ENCODE measurements at places on chromosomes 1 and 21.

DNA sequence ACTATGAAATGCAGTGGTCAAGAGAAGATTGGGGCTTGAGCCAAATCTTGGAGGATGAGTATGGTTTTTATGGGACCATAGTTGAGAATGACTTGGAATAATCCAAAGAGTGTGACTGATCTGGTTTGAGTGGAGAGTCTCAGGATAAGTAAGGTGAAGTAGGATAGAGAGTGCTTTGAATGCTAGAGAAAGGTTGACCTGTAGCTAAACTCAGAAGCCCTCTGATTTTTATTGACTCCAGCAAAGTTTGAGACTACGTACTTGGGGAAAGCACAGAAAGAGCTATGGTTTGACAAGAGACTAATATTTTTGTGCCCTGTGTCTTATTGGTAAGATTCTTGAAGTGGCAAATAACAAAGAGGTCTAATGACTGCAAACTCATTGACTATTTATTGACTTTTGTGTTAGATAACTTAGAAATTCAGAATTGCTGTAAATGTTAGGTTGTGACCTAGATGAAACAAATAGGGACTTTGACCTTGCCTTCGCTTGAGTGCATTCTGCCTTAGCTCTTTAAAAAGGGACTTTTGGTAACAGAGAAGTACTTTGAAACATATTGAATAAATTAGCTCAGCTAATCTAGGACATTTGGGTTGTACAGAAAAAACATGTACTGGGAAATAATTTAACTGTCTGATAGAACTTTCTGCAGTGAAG lies 35.1 kb downstream of the UAP1 start:
- DNase-seq: no peak

DNA sequence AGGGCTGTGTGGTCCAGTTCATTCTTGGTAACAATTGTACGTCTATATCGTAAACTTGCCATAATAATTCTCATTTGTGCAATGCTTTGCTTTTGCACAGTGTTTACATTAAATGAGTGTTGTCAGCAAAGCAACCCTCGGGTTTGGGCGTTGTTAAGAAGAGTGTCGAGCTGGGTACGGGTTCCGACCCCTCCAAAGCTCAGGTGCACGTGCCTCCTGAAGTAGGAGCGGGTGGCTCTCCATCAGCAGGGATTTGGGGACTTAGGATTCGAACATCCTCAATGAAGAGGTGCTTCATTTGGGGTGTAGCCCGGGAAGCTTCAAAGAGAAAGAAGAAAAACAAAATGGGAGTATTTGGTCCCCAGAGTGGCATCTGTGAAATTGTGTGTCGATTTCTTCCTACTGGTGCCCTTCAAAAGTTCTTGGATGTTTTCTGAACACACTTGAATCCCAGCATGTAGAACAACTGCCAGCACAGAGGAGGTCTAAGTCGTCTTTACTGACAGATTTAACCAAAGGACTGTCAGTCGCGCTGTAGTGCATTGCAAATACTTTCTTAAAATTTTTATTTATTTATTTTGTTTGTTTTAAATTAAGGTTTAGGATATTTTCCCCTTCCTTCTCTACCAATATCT lies 1.1 kb downstream of the TRIM58 start:
- DNase-seq: no peak

DNA sequence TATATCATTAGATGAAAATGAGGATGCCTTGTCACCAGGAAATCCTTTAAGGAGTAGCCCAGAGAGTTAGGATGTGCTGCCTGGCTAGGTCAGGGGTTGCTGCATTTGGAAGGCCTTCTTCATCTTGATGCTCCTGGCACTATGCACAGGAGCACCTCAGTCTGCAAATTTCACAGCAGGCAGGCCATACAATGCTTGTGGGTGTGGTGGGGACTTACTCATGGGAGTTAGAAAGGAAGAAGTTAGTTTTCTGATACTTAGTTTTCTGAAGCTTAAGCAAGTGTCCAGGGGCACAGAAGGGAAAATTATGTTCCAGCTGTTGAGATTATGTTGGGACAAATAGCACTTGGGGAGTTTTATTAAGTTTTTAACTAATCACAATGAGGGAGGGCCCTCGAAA lies 11.4 kb downstream of the HLX start:
- DNase-seq: no peak

- DNase-seq: no peak
These were observed 3.8 kb downstream of the UTP25 start for GRCh38 chr1:209831615-209832014.

DNA sequence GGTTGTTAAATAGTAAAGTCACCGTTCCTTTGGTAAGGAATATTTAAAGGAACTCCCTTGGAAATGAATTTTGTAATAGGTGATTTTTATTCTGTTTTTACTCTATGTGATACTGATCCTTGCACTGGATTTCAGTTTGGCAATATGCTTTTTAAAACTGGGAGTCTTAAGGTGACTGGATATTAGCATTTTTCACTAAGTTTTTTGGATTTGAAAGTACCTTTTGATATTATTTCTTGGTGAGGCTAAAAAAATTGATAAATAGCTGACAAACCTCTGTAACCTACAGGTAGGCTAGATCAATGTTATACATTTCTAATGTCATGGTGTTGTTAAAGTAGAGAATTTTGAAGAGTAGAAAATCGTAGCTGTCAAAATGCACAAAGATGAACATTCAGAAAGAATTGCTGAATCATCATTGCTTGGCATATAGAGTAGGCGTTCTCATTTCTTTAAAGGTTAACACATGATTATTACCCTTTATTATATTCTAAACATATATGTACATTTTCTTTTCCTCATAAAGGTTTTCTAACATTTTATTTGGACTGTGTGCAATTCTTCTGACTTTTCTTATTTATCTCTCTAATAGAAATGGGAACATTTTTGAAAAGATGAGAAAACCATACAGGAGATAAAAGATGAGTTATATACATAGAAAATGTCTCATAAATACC lies 1.5 kb upstream of the DNAJB4 start:
- no peak for DNase-seq

DNA sequence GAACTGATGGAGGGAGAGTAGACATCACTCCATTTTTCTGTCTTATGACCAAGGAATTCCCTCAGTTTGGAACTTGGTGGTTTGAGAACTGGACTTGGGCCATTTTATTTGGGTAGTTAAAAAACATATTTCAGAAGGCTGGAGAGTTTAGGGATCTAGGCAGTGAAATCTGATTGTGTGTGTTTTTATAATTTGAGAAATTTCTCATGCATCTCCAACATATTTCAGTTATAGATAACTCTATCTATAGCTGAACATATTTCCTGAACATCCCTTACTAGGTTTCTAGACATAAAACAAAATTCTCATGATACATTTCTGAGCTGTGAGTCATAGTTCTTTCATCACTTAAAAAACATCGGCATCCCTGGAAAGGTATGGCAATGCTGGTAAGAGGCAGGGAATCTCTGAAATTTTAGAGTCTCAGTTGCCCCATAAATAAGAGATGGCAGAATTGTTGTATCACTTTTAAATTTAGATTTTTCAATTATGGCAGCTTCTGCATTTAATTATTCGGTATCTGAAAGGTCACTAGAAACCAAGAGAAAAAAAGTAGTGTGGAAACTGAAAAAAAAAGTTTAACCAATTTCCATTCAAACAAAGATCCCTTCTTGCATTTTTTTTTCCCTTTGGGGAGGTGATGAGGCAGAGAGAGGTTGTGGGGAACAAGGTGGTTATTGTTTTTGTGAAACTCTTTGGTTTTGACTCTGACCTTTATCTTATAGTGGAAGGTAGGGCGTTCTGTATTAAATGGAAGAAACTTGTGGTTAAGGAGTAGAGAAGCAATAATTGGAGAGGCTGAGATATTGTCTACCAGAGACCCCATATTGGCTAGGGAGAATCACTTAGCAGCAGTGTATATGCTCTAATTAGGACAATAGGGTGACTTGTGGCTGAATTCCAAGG lies 102.9 kb downstream of the FASLG start:
- DNase-seq: no peak

DNA sequence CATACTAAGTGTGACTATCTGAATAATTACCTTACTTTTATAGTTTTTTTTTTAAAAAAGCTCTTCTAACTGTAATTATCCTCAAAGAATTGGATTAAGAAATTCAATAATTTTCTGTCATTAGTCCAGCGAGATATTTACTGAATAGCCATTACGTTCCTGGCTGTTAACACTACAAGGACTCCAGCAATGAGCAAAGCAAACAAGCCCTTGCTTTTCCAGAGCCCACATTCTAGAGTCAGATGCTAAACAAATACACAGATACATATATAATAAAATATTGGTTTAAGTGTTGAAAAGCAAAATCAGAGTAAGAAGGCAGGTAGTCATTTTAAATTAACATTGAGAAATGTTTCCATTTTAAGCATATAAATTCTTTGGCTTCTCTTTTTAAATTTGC lies 118.4 kb downstream of the ATF6 start:
- DNase-seq: no peak

DNA sequence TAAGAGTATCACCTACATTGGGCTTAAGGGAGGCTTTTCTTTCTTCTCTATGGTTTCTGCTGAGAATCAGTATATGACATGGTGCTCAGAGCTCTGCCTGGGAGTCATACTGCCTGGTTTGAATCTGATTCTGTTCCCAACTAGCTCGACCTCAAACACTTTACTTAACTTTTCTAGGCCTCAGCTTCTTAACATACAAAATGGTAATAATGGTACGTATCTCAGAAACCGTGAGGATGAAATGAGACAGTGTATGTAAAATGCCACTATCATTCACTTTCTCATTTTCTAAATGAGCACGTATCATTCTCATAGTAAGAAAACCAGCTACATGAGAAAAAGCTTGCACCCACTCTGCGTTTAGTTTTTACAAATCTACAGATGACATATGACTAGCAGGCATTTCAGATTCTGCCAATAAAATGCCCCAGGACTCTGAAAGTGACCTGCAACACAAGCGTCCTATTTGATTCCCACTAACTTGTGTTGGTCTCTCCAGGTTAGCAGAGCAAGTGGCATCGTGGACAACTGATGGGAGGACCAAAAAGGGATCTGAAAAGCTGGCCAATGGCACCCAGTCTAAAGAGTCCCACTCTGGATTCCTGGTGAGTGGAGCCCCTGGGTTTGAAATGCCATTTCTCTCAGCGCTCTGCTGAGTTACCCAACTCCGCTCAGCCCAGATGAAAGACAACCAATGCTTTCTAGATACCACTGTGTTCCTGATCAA lies 6.1 kb downstream of the CTNNBIP1 start:
- peak; percentile 49 for DNase-seq

- peak; percentile 9 for DNase-seq
These were observed 82.3 kb upstream of the TIAM1 start for GRCh38 chr21:31426235-31426797.

DNA sequence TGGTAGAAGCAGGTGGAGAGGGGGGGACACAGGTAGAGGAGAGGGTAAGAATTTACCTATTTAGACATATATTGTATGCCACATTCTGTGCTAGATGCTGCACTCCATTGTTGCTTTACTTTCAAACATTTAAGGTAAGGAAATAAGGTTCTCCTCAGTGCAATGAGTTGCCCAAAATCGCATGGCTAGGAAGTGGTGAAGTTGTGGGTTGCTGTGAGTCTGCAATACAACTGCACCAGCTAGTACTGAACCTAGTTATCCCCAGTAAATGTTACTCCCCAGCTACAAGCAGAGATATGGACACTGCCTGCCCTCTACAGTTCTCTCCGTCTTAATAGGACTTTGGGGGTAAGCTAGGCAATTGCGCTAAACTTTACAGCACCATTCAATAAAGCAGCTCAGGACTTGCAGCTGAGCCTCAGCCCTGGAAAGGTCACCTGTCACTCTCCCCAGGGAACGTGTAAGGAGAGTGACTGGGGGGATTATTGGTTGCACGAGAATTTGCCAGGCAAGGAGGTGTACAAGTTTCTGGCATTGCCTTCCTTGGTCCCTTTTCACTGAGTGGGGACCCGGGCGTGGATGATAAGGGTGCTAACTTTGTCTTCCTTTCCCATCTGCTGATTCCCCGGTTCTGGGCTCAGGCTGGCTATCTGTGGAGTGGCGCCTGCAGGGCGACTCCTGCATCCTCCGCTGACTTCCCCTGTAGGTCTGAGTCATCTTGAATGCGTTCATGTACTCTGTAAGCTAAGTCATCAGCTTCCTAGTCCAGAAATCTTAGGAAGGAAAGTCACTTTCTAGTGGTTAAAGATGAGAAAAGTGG lies 71.3 kb upstream of the CNTN2 start:
- DNase-seq: no peak

- DNase-seq: no peak
These were observed 292.9 kb downstream of the PTGER3 start for GRCh38 chr1:70754701-70755100.

- DNase-seq: no peak
These were observed 306.3 kb upstream of the DUSP10 start for GRCh38 chr1:222048094-222048595.

DNA sequence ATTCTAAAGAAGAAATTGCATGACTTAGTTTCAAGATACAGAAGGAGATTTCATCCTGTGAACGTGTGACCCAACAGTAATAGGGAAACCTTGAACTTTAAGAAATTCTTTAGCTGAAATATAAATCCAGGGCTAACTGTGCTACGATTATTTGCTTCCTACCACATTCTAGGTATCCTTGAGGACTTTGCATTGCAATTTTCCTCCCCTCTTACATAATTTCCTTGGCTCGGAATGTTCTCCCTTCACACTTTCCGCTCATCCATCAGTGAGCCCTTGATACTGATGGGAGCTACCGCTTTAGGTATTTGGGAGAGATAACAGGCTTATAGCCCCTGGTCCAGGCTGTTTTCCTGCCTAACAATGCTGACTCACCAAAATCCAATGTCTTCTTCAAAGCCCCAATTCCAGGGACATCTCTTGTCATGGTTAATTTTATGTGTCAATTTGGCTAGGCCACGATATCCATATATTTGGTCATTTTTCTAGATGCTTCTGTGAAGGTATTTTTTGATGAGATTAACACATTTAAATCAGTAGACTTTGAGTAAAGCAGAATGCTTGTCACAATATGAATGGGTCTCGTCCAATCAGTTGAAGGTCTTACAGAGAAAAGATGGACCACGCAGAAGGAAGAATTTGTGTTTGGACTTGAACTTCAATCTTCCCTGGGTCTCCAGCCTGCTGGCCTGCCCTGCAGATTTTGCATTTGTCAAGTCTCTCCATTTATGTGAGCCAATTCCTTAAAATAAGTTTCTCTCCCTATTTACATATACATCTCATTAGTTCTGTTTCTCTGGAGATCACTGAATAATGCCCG lies 121.2 kb downstream of the PTPN14 start:
- DNase-seq: no peak

DNA sequence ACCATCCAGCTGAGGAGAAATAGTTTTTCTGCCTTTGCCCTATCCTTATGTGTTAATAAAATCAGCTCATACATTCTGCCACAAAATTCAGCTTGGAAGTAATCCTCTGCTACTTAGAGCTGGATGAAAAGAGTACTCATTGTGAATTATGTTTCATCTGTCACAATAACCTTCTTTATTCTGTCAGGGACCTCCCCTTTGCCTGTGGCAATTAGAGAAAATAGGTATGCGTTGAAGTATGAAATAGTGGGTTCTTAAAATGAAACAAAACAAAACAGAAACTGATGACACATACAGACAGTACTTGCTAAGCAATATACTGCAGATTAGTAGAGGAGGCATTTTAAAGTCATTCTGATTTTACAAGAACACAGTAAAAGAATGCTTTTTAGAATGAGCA lies 578.5 kb downstream of the USP25 start:
- DNase-seq: no peak

GRCh38 chr1:37403166-37403565 lies 71.2 kb upstream of the ZC3H12A start:
- DNase-seq: no peak
